ENCODE measurements at places on chromosomes 5 and 9.
A peak's percentile ranks its signal among the peaks of the same experiment; 100 is the strongest.

DNA sequence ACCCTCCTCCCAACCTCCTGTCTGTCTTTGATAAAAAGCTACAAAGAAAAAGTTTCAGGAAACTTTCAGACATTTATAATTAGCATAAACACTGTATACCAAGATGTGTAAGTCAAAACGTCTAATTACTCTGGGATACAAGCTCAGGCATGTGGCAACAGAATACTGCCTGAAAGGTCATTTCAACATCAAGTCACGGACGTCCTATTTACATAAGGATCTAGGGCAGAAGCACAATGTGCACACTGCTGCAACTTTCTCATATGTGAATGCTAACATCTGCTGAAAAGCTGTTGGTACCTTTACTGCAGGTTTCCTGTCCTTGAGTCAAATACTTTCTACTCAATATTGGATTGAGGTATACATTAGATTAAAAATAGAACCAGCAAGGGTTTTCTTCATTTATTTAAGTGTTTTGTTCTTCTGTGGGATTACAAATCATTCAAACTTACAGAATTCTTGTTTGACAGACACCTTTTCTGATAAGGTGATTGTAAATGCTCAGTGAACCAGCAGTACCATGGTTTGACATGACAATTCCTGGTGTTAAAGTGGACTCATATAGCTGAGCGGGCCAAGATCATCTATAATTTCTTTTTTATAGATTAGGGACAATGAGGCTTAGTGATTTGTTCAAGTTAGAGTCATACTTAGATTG lies 36.8 kb downstream of the ELL2 start:
- no peak for DNase-seq

- DNase-seq, result no peak
Measured at GRCh38 chr5:135393229-135393628, 5.8 kb downstream of the MACROH2A1 start.

- DNase-seq, result no peak
Measured at GRCh38 chr9:18111146-18111545, 362.8 kb upstream of the ADAMTSL1 start.

DNA sequence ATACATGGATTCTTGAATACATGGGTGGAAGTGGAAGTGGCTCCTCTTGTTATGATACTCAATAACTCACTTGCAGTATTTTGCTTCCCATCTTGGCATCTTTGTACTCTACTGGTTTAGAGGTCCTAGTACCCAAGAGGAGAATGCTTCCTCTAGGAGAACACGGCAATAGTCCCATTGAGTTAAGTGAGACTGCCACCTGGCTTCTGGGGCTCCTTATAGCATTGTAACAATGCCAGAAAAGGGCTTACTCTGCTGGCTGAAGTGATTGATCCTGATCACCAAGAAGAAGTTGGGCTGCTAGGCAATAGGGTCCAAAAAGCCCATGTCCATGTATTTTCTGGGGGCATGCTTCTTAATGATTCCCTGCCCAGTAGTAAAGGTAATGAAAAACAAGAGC lies 627.6 kb upstream of the SGCD start:
- no peak for DNase-seq

DNA sequence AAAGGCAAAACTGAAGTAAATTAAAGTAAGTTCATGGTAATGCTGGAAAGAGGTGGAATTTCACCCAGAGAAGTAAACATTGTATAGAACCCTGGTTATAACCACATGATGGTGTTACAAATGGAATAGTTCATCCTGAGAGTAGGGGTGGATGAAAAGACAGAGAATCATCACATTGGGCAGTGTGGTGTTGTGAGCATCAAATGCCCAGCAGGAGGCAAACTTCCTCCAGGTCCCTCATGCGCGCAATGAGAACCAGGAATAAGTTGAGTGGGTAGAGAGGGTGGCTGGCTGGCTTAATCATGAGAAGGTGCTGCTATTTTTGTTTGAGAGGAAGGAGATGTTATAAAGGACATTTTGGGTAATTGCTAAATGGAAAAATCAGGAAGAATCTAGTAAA lies 163.3 kb upstream of the HMHB1 start:
- peak; percentile 51 for DNase-seq

GRCh38 chr5:90017239-90017638 lies 392.3 kb downstream of the CETN3 start:
- no peak for DNase-seq

DNA sequence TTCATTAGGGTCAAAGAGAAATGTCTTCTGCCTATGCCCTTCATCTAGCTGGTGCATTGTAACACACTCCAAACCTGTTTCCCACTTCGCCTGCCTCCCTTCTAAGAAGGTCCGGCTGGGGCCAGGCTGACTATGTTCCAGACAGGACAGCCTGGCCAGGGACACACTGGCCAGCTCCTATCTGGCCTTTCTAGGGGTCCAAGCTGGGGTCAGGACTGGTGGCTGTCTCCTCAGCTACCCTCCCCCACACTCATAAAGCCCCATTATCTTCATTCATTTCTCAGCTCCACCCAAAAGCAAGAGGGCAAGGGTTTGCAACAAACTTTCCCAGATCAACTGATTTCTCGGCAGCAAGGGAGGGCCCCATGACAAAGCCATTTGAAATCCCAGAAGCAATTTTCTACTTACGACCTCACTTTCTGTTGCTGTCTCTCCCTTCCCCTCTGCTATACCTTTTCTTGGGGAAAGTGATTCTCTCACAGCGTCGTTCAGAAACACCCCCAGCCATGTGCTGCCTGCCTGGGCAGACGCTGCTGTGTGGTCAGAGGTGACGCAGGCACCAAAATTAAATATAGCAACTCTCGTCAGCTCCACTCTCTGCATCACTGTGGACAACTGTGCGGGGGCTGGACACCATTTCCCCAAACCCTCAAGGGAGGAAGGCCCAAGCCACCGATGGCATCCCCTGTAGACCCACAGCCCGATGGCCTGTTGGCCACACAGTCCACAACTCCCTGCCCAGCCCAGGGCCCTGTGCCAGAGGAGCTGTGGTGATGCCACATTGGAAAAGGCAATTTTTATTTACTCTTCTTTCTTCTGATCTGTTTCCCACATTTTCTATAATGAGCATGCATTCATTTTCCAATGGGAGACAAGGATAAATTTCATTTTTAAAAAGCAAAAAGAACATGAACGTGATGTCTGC lies 6.1 kb downstream of the IL13 start:
- no peak for DNase-seq

DNA sequence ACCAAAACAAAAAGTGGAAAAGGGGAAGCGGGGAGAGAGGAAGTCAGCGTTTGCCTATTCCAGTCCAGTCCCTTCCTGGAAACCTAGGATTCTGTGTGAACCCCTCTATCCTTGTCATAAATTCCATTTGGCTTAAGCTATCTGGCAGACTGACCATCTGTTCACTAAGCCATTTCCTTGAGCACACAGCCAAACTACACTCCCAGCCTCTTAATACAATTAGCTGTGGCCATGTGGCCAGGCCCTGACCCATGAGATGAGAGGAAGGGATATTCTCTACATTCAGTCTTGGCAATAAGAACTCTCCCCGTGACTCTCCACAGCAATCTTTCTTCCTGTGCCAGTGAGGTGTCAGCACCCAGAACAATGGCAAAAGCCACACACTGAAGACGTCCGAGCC lies 424.8 kb downstream of the TLE1 start:
- no peak for DNase-seq
